HT-29 (cell line): ENCODE measurements at places on chromosomes 16 and 17. TPM values are rescaled to one million over a fixed set of nuclear protein-coding genes. Genes with fewer than 3 reads are reported as not detected.
A peak's percentile ranks its signal among the peaks of the same experiment; 100 is the strongest.

DNA sequence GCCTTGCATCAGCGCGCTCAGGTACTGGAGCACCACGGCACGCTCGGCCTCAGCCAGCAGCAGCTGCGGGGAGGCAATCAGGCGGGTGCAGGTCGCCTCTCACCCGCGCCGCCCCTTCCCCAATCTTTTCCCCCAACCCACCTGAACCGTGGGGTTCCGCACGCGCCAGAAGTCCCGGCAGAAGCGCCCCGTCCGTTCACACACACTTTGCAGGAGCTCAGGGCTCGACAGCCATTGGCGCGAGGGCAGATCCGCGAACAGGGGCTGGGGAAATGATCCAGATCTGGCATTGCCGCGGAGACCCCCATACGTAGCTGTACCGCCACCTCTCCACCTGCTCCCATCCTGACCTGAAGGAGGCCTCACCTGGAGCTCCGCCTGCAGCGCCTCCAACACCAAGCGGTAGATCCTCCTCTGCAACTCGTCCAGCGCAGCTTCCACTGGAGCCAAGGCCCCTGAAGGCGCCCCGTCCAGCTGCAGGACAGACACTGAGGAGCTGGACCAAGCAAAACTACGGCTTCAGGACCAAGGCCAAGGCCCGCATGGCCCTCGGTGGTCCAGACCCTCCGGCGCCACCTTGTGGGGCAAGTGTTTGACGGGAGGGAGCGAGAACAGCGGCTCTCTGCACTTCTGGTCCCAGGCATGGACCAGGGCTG, 1.4 kb upstream of the MATCAP1 start:
- DNase-seq, result peak; percentile 92

- peak; percentile 63 for DNase-seq
Observed at GRCh38 chr17:77449908-77450741, 309.4 kb downstream of the SEC14L1 start.

The MT4 gene
- total RNA-seq, result not detected in 2 replicates

DNA sequence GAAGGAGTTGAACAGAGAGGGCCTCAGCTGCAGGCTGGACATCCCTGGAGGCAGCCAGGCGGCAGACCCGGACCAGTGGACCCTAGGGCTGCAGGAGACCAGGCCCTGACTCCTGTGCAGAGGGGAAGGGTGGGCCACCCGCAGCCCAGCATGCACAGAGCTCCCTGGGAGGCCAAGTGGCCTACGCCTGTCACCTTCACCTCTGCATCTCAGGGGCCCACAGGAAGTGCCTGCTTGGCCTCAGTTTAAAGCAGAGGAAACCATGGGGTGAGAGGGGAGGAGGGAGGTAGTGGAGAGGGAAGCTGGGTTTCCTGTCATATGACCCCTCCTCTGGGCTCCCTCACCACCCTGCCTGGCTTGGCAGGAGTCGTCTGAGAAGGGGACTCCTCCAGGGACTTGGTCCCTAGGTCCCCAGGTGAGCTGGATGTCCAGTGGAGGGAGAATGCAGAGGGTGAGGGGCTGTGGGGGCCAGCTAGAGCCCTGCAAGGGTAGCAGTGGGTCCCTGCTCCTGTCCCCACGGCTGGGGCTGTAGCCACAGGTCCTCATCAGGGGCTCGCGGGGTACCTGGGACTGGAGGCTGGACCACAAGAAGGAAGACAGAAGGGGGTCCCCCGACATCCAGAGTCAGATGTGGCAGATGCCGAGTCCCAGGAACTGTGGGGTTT, at the start of gene TMC8:
TMC8 (plus strand) TSS at position 335 of the 665 bp plus-strand sequence. CDS start 818 bp downstream, outside the sequence.
- DNase-seq, result no peak

DNA sequence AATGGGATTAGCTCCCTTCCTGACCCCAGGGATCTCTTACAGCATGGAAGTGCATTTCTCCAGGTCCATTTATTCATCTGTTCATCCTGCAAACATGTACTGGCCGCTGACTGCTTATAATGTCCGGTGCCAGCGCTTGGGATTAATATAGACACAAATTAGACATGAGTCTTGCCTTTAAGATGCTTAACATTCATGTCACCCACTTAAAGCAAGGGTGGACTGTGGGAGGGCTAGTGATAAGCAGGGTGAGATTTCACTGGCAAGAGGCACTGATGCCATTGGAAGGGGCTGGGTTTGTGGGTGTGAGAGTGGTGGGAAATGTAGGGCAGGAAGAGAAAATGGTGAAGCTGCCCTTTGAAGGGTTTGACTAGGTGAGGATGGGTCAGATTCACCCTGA, 92.2 kb upstream of the MPHOSPH6 start:
- DNase-seq, result no peak
